ENCODE measurements at places on chromosomes 11 and 22.

DNA sequence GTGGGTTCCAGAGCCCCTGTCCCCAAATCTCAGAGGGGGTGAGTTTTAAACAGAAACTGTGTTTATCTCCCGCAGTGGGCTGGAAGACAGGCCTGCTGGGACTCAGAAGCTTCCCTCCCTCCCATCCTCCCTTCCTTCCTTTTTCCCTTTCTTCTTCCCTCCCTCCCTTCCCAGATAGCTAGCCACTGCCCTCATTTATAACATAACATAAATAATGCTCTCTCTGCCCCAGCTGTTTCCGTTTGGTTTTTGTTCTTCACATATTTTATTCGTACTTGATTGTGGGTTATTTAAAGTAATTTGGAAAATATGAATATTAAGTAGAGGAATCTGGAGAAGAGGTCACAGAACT is 140.9 kb downstream of the TEAD1 start:
- DNase-seq, result no peak

DNA sequence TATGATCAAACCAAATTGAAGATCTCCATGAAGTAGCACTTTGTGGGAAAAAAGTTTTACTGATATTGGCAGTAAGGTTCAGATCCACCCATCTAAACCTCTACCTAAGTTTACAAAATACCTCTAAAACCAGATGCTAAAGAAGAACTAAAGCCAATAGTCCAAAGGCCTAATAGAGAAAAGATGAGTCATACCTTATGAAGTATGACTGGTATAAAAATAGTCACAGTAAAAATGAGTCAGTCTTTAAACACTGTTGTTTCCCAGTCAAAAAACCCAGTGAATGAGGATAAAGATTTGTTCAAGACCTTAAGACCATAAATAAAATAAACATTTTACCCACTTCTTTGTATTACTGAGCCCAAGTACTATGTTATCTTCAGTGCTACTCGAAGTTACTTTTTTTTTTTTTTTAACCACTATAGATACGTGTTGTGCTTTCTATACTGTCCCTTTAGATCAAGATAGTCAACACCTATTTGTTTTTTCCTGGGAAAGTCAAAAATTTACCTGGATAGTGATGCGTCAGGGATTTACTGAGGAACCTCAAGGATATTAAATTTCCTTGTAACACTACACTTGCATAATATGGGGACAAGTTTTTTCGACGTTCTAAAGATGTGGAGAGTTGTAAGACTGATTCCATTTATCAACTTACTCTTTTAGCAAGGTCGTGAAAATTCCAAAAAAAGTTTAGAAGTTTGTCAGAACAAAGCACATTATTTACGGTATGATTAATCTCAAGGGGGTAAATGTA is 87.3 kb downstream of the CCDC73 start:
- DNase-seq, result no peak

DNA sequence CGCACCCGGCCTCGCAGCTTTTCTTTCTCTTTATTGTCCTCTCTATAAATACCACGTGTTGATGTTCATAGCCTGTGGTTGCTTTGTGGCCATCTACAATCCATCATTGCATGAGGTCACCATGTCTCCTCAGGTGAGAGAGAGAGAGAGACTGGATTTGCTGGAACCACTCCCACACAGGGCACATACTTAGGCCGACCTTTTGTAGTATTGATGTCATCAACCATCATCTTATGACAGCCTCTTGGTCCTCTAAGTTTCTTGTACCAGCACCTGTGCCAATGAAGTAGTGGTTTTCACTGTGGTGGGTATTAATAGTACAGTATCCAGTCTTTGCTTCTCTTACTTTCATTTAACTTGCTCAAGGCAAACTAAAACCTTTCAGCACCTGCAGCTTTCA is 22.8 kb upstream of the P2RY6 start:
- DNase-seq, result no peak

GRCh38 chr11:18789942-18790341 is 1.7 kb downstream of the PTPN5 start:
- no peak for DNase-seq

- DNase-seq, result peak; percentile 5
These were observed 78.8 kb downstream of the MYEOV start for GRCh38 chr11:69372589-69373250.

DNA sequence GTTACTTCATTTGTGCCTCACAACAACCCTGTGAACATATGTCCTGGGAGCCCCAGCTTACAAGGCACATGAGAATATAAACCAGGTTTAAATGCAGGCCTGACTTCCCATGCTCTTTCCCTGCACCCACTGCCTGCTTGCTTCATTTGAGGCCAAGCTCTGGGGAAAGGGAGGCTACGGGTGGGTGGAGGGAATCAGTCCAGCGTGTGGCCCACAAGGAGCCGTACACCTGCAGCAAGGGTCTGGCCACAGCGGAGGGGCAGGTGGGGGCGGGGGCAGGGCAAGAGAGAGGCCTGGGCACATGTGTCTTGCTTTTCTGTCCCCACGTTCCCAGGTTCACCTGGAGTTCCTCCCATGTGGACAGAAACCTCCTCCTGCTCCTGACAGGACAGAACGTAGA is 26.2 kb downstream of the FAM83F start:
- no peak for DNase-seq

DNA sequence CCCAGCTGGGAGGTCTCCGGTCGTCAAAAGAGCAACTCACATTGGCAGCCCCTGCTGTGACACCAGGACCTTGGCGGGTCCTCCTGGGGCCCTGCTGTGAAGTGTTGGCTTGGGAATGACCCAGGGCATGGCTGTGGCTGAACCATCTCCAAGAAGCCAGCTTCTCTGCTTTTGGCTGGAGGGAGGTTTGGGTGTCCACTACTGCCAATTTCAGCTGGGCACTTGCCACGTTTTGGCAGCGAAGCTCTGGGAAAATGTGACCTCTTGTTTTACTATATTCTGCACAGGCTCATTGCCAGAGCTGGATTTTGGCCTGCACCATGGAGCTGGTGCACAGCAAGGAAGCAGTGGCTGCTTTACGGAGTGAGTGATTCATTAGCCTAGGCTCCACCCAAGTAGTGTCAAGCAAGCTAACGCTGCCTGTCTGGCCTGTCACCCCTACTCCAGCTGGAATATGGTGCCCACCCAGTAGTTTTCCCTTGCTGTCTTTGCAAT is 24.3 kb upstream of the SMCO4 start:
- no peak for DNase-seq

GRCh38 chr11:72058416-72059034 is 21.8 kb downstream of the NUMA1 start:
- DNase-seq, result no peak

DNA sequence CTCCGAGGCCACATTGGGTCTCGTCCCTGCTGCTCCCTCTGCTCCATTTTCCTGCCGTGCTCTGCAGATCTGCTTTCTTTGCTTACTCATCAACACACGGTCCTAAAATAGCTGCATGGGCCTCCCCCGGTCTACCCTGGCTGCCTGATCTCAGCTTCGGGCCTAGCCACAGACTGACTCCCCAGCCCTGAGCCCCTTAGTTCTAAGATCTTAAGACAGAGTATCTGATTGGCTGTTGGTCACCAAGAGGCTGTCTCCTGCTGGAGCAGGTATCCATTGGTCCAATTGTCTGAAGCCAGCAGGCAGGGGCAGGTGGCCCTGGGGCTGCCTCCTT is 53.7 kb upstream of the NECTIN1 start:
- DNase-seq, result no peak

DNA sequence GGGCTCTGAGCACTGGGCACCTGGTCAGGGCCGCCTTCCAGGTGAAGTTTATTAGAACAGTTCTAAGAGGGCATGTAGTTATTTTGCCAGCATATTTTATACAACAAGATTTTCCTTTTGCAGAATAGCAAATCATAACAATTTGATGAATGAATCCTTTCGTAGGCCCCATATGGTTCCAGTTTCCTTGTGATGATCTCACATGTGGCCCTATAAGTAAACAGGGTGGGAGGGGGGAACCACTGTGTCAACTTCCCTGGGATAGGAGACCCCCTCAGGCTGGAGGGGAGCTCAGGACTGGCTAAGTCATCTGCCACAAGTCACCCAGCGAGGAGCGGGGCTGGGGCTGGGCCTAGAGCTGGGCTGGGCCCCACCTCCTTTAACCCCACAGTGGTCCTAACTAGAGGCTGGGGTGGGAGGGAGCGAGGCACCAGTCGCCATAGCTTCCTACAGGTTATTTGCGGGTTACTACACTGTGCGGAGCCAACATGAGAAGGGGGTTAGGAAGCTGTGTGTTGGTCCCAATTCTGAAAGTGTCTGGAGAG is 4.2 kb downstream of the FBLN1 start:
- DNase-seq, result no peak

DNA sequence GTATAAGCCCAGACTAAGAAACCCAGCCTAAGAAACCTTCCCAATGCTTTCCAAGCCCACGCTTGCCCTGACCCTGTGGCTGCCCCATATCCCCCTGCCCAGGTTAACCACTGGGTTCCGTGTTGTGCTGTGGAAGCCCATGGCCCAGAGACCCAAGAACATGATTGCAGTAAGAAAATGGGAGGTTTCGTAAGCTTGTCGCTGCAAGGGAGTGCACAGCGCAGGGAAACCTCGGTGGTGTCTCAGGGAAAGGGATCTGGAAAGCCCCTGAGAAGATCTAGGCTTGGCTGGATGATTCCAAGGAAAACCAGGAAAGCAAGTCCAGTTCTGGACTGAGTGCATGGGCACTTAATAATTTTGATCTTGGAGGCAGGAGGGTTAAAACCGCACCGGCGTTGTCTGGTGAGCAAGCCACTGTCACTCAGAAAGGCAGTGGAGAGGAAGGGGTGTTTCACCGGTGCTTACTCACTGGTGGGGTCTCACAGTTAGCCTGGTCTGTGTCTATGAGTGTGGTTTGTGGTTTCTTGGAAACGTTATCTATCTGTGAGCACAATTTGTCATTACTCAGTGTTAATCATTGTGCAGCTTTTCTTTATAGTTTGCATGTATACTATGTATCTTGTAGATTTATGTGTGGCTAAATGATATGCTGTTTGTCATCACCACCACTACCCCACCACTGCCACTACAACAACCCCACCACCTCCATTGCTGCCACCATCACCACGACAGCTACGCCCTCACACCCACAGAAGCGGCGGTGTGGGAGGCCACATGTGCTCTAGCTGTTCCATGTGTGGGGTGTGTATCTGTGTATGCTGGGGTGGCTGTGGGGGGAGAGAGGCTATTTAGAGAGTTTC is 53.3 kb upstream of the PRDM11 start:
- peak; percentile 55 for DNase-seq

DNA sequence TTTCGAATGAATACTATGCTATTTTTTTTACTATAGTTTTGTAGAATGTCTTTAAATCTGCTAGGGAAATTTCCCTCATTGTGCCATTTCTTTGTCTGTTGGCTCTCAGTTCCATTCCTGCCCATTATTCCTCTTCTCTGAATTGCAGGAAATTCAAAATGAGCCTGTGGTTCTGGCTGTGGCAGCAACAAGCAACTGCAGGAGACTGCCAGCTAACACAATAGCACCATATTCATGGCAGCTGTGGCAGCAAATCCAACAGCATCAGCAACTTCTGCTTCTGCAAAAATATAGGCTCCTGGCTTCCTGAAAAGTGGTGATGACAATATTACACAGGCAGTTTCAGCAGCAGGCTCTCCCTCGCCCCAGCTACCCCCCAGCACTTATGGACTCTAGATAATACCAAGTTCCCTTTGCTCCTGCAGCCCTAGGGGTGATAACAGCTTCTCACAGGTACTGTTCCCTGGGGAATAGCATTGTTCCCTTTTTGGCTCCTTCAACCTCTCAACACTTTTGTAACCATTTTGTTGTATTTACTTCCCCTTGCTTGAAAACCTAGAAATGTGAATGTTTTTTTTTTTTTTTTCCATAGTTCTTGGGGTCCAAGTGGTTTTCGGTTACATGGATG is 9.3 kb downstream of the PATE4 start:
- DNase-seq, result no peak

GRCh38 chr11:17777086-17777737 is 42.6 kb downstream of the KCNC1 start:
- no peak for DNase-seq

- DNase-seq, result no peak
These were observed 37.0 kb upstream of the TIMP3 start for GRCh38 chr22:32764330-32765131.

DNA sequence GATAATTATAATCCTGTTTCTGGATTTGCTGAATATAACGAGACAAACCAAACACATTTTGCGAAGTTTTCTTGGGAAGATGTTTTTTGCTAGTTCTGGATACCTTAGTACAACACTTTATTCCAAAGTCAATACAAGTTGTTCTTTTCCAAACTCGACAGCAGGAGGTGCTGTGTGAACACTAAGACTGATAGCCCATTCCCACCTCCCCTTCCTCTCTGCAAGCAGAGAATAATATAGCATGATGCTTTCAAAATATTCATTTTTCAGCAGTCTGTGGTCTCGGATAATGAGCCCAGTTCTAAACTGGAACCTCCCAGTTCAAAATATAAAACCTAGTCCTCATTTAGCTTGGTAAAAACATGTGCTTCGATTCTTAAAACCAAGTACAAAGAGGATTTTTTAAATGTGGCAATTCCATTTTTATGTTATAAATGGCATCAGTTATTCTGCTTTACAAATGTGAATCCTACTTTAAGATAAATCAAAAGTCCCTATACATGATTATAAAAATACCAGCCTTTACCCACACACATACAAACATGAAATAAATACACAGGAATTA is 129.1 kb downstream of the DCDC1 start:
- no peak for DNase-seq

- DNase-seq, result no peak
These were observed 1.7 kb downstream of the PGR start for GRCh38 chr11:101127699-101128570.

DNA sequence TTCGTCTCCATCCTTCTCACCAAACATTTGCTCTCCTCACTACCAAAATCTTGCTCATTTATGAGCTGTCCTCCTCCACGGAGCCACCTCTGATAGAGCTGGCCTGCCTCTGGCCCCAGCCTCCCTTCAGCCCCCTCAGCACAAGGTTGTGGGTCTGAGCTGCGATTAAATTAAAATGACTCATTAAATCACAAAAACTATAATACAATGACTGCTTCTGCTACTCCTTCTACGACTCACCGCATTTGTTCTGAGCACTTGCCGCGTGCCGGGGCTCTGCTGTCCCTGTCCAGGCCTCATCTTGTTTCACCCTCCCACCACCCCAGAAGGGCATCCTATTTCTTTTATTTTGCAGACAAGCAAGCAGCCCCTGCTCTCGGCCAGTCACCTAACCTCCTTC is 49.2 kb upstream of the TIMP3 start:
- DNase-seq, result no peak

GRCh38 chr22:43235445-43236409 is 48.8 kb upstream of the TTLL12 start:
- DNase-seq, result no peak

DNA sequence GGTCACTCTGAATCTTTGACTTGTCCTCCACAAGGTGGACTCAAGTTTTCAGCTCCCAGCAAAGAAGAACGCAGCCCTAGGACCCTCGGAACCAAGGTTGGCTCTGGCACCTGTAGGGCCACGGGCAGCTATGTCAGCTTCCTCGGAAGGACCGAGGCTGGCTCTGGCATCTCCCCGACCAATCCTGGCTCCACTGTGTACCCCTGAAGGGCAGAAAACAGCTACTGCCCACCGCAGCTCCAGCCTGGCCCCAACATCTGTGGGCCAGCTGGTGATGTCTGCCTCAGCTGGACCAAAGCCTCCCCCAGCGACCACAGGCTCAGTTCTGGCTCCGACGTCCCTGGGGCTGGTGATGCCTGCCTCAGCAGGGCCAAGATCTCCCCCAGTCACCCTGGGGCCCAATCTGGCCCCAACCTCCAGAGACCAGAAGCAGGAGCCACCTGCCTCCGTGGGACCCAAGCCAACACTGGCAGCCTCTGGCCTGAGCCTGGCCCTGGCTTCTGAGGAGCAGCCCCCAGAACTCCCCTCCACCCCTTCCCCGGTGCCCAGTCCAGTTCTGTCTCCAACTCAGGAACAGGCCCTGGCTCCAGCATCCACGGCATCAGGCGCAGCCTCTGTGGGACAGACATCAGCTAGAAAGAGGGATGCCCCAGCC is 2.2 kb downstream of the INPP5J start:
- no peak for DNase-seq

- DNase-seq, result no peak
These were observed 7.3 kb downstream of the ARHGAP8 start for GRCh38 chr22:44759430-44760310.

All from activated CD8-positive, alpha-beta memory T cell treated with anti-CD3 and anti-CD28 coated beads, Interleukin-2, amount 50 U/mL, for 4 hours (primary cell).